ENCODE measurements at places on chromosomes 12 and 14.

DNA sequence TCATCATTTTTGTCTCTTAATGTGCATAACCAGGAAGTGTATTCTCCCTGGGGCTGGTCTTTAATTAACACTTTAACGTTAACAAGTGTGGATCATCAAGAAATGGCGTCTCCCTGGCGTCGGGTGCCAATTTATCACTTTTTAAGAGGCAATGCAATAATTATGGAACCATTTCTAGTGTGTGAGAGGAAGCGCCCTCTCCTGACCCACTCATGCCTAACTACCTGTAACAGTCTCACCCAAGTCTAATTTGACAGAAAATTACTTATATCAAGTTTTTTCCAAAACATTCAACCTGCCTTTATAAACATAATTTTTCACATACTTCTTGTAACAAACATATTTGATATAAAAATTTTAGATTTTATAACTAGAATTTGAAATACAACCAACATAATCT, 905.3 kb upstream of the MDGA2 start:
- no peak for DNase-seq

- DNase-seq = no peak
Measured at GRCh38 chr12:89980236-89980635, 271.6 kb upstream of the ATP2B1 start.

GRCh38 chr14:76261371-76261811, 109.7 kb downstream of the GPATCH2L start:
- no peak for DNase-seq

GRCh38 chr12:76915361-76916169, 36.7 kb upstream of the CSRP2 start:
- DNase-seq = no peak

GRCh38 chr12:93591137-93591868, 18.8 kb downstream of the SOCS2 start:
- peak; percentile 32 for DNase-seq

- DNase-seq = no peak
Measured at GRCh38 chr12:26939953-26940352, 1.7 kb downstream of the FGFR1OP2 start.

- peak; percentile 15 for DNase-seq
Measured at GRCh38 chr12:19739195-19739776, 300.0 kb downstream of the AEBP2 start.

- no peak for DNase-seq
Measured at GRCh38 chr14:94532447-94532846, 23.2 kb upstream of the SERPINA12 start.

DNA sequence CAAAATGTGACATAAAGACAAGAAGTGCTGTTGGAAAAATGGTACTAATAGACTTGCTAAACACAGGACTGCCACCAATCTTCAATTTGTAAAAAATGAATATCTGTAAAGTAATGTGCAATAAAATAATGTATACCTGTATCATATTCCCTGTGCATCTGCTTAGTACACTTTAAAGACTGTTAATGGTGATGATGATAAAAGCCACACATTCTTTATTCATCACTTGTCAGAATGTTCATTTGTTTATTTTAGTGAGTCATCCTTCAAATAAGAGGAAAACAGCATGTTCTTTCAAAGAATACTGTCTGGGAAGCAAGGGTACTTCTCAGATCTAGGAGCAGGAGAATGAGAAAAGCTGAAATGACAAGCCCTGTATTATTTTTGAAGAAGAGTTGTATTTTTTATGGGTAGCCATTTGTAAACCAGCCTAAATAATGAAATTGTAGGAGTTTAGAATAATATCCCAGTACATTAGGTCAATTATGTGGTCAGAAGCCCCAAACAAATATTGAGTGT, 78.3 kb upstream of the PSMA6 start:
- DNase-seq = no peak

- no peak for DNase-seq
Measured at GRCh38 chr12:90327793-90328743, 619.4 kb upstream of the ATP2B1 start.

DNA sequence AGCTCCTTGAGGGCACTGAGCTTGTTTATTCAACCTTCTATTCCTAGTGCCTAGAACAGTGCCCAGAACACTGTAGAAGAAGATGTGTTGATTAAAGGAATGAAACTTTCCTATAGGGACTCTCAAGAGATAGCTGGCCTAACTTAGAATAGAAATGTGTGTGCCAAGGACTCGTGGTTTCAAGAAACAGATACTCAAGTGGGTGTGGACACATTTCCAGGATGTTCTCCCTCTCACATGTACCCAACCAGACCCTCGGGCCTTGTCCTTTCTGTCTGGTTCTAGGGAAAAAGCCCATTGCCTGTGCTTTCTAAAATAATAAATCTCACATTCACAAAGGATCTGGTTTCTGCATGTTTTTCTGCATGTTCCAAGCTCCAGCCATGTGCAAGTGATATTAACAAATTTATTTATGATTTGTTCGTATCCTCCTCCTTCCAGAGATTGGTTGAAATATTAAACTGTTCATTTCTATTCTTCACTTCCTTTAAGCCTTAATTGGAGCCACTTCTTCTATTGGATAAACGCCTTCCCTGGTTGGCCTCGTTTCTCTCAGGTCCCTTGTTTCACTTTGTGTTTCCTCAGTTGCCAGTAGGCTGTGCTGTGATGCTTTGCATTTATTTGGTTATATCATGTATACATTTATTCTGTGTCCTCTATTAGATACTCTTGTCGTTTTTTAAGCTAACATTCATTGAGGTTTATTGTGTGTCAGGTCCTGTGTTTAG, 89.8 kb downstream of the CRADD start:
- DNase-seq = peak; percentile 30

GRCh38 chr12:88406905-88407304, 173.4 kb downstream of the KITLG start:
- no peak for DNase-seq

- DNase-seq = no peak
Measured at GRCh38 chr12:2939191-2939590, 20.0 kb upstream of the TEAD4 start.

DNA sequence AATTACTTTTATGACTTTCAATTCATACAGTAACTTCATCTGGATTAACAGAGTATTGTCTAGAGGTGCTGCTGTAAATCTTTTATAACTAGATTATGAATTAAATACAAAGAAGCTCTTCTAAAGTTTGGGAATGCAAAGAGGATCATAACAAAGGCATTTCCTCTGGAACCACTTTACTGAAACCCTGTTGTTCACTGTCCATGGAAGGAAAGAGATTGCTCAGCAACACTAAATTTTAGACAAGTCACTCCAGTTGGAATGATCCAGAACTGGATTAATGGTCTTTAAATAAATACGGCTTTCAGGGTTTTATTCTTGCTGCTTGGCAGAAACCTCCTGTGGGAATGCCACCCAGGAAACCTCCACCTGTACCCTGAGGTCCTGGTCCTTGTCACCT, 250.6 kb downstream of the KSR2 start:
- no peak for DNase-seq

DNA sequence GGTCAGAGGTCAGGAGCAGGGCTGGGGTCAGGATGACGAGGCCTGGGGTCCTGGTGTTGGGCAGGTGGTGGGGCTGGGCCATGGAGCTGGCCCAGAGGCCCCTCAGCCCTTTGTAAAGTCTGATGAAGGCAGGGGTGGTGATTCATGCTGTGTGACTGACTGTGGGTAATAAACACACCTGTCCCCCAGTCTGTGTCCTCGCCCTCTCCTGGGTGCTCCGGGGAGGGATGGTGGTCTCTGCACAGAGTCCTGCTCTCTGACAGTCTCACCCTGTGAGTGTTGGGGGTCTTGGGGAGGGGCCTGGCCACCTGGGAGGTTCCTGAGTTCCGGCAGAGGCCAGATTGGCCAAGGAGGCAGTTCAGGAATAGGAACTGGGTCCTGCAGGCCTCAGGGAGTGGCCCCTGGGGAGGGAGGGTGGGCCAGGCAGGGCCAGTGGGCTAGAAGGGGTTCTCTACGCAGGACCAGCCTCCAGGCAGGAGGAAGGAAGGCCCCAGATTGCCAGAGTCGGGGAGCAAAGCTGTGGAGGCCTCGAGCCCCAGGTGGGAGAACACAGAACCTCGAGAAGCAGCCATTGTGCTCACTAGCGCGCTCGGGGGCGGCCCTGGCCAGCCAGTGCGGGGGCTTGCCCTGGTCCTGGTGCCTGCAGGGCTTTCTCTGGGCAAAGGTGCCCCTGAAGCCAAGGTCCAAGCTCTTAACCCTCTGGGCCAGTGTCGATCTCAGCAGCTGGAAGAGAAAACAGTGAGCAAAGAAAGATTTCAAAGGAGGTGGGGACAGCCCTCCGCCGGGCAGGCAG, 14.4 kb downstream of the ACADS start:
- no peak for DNase-seq

GRCh38 chr14:55532645-55533344, 47.2 kb upstream of the KTN1 start:
- no peak for DNase-seq

DNA sequence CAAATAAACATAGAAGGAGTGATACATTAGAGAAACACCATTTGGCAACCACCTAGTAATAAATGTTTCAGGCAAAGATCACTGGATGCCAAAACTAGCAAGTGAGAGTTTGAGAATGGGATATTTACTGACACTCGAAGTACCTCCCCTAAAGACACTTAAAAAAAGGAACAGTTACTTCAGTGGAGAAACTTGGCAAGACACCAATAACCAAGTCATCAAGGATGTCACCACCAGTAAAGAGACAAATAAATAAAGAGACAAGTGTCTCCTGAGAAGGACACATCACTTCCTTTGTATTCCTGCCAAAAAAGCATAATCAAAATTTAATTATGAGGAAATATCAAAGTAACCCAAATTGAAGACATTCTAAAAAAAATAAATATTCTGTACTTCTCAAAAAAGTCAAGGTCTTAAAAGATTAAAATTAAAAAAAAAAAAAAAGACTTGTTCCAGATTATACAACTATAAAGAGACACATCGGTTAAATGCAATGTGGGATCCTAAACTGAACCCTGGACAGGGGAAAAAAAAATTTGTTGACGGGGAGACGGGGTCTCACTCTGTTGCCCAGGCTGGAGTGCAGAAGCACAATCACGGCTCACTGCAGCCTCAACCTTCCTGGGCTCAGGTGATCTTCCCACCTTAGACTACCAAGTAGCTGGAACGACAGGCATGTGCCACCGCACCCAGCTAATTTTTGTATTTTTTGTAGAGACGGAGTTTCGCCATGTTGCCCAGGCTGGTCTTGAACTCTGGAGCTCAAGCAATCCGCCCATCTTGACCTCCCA, 26.4 kb downstream of the TM7SF3 start:
- DNase-seq = no peak

DNA sequence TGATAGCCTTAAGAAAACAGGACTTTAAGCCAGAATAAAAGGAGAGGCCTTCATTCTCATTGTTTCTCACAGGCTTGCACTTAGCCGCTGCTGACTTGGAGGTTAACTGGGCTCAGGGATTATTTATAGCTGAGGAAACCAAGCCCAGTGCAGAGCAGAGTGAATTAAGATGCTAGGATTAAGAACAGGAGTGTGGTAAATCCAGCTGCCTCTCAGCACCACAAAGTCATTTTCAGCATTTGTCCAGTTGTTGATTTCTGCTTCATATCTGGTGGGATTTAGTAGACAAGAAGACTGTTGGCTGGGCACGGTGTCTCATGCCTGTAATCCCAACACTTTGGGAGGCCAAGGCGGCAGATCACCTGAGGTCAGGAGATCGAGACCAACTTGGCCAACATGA, 14.3 kb upstream of the KRT73 start:
- no peak for DNase-seq

GRCh38 chr14:99065551-99065950, 206.4 kb downstream of the BCL11B start:
- no peak for DNase-seq

DNA sequence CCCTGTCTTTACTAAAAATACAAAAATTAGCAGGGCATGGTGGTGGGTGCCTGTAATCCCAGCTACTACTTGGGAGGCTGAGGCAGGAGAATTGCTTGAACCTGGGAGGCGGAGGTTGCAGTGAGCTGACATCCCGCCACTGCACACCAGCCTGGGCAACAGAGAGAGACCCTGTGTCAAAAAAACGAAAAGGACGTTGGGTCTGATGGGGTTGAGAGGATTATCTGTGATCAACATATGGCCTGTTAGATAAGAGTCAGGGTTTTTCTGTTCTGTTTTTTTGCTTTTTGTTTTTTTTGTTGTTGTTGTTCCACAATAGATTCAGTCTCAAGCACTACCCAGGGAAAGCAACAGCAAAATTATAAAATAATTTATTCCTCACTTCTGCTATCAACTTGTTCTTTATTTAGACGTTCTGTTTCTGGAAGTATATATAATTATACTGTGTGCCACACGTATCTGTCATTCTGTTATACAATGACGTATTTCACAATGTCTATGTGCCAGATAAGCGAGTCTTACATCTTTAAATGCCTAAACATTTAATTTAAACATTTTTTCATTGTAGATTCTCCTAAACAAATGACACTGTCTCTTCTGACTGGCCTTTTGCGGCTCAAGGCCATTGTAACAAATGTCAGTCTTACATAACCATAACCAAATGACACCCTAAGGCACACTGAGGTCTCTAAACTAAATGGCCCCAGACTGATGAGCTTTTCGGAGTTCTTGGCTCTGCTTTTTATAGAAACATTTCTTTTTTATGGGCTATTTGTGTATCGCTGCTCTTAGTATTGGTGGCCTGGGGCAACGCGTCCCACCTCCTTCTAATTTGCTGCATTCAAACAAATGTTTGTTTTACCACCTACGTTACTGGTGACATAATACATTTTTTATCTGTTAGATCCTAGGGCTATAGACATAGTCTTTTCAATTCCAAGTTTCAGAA, 7.2 kb upstream of the P2RX4 start:
- no peak for DNase-seq

GRCh38 chr12:89051065-89051677, 301.1 kb downstream of the DUSP6 start:
- DNase-seq = no peak

GRCh38 chr12:54429014-54429471, 10.0 kb upstream of the ITGA5 start:
- no peak for DNase-seq

DNA sequence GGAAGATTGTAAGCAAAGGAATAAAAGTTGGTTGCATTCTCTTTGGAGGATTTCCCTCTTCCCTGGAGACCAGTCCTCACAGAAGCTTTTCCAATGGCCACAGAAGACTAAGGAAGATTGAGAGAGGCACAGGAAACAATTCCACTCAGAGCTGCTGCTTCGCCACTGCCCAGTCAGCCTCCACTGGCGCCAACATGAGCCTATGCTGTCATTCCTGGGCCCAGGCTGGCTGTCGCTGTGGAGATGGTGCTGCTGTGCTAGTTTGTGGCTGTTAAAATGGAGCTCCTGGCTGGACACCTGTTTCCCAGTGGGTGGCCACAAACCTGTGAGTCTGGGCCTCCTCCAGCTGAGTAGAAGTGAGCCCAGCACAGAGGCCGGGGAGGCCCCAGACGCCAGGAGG, 6.6 kb downstream of the P2RX7 start:
- no peak for DNase-seq

DNA sequence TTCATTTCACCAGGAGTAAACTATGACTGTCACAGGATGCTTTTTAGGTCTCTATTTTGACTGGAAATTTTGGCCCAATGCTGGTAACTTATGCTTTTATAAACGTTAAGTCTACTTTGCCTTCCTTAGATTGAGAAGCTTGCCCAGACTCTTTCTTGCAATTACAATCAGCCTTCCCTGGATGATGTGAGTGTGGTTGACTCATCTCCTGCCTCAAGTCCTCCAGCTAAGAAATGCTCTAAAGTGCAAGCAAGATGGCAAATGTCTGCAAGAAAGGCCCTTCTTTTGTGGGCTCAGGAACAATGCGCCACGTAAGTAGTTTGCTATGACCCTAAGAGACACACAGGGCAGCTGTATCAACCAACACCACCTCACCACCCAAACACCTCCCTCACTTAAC, 96.9 kb downstream of the SYNE2 start:
- no peak for DNase-seq

Data from activated naive CD4-positive, alpha-beta T cell treated with Interleukin-2 at 50 U/mL for 16 hours (primary cell).